Fibroblast of pulmonary artery (primary cell): ENCODE measurements at places on chromosomes 4 and X.
A peak's percentile ranks its signal among the peaks of the same experiment; 100 is the strongest.

- DNase-seq = no peak
Measured at GRCh38 chrX:155535866-155536265, 76.9 kb downstream of the TMLHE start.

- no peak for DNase-seq
Measured at GRCh38 chrX:149541521-149542047, 772 bp downstream of the EOLA1 start.

DNA sequence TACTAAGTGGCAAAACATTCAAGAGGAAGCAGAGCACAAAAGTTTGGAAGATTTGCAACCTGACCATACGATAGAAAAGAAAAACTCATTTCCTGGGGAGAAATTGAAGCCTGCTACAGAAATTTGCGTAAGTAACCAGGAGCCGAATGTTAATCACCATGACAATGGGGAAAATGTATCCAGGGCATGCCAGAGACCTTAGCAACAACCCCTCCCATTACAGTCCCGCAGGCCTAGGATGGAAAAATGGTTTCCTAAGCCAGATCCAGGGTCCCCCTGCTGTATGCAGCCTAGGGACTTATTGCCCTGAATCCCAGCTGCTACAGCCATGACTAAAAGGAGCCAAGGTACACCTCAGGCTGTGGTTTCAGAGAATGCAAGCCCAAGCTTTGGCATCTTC, 472.2 kb upstream of the KLHL4 start:
- no peak for DNase-seq

DNA sequence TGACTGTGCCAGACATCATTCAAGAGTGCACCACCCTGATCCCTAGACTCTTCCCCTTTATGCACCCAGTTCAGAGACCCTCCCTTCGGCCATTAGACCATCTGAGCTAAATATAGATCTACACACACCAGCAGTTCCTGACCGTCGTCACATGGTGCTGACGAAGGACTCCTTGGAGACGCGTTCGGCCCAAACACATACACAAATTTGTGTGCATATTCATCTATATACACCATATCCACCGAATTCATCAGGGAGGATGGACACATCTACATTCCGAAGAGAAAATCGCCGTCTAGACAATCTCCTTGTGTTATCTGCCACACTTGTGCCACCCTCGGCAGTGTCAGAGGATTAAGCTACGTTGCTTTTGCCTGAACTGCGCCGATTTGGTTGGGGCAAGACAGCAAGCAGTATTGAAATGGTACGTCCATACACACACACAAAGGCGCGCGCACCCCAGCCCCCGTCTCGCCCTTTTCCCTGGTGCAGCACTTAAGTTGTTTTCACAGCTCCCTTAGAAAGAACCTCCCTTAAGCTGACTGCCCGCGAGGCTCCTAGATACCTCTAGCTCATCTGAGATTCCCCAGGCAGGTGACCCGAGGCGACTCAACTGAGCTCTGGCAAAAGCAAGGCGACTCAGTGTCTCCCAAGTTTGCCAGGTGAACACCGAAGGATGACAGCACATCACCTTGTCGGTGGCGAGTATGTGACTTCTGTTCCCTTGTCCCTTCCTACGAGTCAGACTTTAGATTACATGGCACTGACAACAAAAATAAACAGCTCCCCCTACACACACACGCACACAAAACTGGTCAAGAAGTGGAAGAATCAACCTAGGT, 1.0 kb downstream of the RASGEF1B start:
- DNase-seq = peak; percentile 36

DNA sequence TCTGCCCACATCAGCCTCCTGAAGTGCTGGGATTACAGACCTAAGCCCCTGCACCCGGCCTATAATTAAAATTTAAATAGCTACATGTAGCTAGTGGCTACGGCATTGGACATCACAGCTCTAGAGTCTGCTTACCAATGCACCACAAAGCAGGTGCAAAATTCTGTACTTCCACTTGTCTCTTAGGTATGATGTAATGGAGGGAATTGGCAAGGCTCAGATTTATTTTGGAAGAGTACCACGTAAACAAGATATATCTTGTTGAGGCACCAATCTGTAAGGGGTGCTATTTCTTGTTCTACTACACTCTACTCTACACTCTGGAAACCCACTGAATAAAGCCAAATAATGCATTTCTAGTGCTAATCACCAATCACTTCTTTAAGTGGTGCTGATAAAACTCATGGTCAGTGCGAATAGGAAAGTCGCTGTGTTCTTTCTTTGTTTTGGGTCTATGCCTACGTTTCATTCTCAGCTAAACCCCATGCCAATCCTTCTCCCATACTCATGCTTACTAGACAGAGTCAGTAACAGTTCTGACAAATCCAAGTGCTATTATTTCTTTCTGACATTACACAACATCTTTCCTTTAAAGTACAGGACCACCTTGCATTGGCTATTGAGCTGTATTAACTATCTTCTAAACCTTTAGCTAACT, 92.3 kb downstream of the GC start:
- no peak for DNase-seq

DNA sequence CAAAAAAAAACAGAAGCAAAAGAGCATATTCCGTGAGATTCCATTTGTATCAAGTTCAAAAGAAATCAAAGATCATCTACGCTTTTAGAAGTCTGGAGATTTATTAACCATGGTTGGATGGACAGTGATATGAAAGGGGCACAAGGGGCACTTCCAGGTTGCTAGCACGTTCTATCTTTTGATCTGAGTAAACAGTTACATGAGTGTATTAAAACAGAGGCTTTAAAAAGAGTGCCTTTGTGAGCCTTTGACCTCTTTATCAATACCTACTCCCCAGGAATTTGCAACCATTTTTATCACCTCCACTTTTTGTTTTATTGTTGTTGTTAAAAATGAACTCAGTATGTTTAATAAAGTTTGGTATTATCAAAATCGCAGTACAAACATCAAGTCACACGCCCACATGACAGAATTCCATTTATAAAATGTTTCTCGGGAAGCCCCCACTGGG, 72.4 kb upstream of the UCP1 start:
- DNase-seq = no peak

GRCh38 chrX:37986893-37987292, 19.5 kb upstream of the SYTL5 start:
- peak; percentile 57 for DNase-seq

DNA sequence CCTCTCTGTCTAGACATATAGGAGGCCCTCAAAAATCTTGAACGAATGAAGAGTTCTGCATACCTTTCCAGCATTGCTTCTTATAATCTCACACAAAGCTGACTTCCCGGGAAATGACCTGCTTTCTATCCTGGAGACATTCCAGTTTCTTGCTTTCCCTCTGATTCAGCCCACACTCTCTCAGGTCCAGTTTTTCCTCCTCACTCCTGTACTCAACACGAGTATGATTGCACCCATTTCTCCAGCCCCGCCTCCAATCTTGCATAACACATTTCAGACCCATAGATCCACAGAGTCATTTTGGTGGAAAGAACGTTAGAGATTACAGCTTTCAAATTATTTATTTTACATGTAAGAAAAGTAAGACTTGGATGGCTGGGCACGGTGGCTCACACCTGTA, 127.5 kb upstream of the TLR3 start:
- peak; percentile 45 for DNase-seq

DNA sequence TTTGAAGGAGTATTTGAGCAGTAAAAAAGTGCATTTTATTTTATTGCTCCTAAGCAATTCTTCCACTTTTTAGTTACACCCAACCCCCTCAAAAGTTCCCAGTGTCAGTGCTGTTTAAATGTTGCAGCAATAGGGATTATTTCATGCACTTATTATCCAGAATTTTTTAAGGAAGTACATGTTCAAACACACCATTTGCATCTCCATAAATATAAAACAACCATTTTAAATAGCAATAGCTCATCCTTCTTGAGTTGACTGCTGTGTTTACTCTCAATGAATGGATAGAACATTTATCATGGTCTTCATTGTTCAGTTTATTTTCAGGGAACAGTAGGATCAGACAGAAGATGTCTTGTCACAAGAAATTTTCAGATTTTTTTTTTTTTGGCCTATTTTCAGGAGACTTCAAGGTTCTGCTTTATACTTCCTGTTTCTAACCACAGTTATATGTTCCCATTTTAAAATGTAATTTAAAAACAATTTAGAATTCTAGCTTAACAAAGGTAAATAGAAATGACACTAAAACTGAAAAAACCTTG, 171.9 kb downstream of the TMA16 start:
- no peak for DNase-seq

DNA sequence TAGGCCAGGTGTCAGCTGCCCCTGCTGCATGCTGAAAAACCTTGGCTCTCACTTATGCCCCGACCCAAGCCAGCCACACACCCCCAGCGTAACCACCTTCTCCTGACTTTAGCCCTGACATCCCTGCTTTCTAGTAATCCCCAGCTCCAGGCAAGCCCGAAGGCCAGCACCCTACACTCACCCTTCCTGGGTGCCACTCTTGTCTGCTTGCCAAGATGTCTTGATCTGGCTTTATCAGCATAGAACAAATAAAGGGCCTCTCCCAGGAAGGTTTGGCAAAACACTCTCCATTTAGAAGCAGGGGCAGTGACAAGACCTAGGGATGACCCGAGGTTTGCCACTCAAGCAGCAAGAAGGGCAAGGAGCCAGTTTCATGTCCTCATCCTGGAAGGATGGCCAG, 6.8 kb upstream of the MAP9 start:
- DNase-seq = no peak

DNA sequence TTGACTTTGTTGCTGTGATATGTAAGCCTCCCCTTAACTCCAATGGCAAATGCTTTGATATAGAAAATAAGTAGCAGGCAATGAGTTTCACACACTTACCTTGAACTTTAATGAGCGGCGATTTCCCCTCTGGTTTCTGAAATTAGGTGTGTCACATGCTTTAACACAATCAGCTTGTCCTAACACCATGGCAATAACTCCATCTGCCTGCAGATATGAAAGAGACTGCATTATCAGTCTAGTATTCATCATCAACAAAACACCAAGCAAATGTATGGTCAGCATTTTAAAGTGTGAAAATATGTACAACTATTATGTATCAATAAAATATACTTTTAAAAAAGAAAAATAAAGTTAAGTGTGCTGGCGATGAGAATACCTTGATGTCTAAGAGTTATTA, 128.8 kb upstream of the FAM9B start:
- no peak for DNase-seq

DNA sequence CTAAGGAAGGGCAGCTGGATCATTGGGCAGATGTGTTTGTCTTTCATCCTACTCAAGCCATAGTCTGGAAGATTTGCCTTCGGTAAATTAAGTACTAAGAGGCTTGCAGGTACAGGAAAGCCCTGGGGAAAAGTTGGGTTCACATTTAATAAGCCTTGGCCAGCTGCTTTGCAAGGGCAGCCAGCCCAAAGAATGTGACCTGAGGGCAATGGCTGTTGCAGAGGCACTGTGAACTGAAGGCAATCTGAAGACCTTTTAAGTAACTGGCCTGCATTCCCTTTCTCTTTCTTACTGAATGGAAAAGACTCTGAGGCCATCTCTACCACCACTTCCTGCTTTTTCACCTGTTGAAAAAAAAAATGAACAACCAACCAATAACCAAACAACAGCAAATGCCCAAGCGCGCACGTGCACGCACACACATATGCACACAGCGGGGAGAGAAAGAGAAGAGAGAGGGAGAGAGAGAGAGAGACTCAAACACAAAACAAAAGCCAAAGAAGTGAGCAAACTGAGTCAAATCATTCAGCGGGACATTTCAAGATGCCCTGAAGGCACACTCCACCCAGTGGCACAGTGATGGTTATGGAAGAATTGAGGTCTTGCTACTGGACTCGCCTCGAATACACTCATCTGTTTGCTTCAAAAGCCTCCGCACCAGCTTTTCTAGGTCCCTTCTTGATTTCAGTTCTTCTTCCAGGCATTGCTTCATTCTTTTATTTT, 19.6 kb downstream of the CD40LG start:
- no peak for DNase-seq

DNA sequence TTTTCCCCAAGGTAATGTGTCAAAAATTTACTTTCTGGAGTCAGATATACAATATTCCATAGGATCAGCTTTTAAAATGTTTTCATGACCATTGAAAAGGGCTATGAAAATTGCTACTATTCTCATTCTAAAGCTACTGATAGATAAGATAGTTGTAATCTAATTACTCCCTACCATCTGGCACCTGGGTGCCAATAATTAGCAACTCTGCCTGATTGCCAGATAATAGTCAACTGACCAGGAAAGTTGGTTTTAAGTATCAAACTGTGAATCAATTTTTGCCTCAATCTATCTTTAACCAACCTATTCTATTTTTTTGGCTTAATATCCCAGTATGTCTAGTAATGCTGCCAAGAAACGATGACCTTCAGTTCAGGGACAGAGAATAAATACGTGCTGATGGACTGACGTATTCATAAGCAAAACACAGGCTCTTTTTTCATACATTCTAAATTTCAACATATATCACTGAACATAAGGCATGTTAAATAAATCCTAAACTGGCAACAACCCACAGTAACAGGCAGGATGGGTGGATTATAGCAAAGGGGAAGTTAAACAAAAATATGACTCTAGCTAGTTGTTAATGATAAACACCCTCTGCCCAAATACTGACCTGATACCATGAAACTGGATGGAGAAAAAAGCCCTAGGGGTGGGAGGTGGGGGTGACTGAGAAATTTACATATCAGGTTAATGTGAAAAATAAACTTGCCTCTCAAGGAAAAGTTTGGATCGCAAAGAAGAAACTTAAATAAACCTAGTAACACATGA, 18.2 kb downstream of the SH3RF1 start:
- peak; percentile 77 for DNase-seq

DNA sequence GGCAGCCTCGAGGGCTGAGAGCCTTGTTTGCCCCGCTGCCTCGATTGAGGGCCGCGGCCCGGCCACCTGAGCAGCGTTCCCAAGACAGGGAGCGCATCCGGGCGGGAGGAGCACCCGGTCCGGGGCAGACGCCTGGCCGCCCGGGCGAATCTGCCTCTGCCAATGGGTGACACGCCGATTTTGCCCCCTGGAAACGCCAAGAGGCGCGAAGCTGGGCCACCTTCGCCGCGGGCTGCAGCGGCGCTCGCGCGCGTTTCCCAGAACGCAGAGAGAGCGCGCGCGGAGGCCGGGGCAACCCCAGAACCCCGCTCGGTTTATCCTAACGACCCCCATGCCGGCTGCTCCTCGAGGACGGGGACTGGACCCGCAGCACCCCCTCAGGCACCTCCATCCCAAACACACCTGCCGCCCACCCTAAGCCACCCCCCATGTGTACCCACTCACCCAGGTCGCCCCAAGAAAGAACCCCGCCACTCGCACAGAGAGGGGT, 575 bp downstream of the MAP7D2 start:
- DNase-seq = no peak
